ENCODE measurements at places on chromosomes 1 and 21. TPM values are rescaled to one million over a fixed set of nuclear protein-coding genes. Genes with fewer than 3 reads are reported as not detected.

MPC2 gene
- total RNA-seq, result 30.8 TPM

SFN gene
- 0.76 TPM for total RNA-seq

CLDN17 gene
- not detected for total RNA-seq

DCST1 gene
- total RNA-seq, result 0.14 TPM

THEM5 gene
- total RNA-seq, result not detected

CD2 gene
- 316 TPM for total RNA-seq

MCOLN3 gene
- total RNA-seq, result 0.80 TPM

PRDM16 gene
- total RNA-seq, result not detected

ORC1 gene
- 1.5 TPM for total RNA-seq

MCOLN2 gene
- 20.3 TPM for total RNA-seq

ATP1A2 gene
- not detected for total RNA-seq

ARHGAP29 gene
- not detected for total RNA-seq

FCAMR gene
- total RNA-seq, result not detected

BTG3 gene
- 20.6 TPM for total RNA-seq

PADI4 gene
- total RNA-seq, result not detected

ESRRG gene
- total RNA-seq, result not detected

DNA sequence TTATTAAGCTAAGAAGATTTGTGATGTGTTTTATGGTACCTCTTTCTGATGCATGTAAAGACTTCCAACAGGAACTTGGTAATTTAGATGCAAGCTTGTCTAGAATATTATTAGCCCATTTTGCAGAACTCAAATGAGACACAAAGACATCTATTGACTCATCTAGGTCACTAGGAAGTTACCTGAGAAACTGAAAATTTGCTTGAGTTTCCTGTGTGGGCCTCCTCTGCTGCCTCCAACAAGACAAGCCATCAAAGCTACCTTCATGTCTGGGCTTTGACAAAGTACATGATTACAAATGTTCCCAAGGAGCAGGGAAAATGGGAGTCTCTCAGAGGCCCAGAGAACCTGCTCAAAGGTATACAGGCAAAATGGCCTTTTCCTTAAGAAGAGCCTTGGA is 5.6 kb downstream of the RUNX1 start:
- DNase-seq, result no peak

- no peak for DNase-seq
Observed at GRCh38 chr1:207362962-207363860, 41.7 kb downstream of the CD55 start.

DNA sequence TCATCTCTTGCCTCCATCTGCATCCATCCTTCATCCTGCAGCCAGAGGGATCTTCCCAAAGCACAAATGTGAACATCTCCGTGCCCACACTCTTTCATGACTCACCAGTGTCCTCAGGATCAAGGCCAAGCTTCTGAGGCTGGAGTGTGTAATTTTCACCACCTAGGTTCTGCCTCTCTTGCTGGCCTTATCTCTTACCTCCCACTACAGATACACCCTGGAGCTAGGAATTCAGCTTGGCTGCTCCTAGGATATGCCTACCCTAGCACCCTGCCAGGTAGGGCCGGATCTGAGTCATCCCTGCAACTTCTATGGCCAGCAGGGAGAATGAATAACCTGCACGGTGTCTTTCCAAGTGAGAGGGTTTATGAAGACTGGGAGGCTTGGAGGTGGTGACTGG is 208.7 kb upstream of the CSF3R start:
- DNase-seq, result no peak

DNA sequence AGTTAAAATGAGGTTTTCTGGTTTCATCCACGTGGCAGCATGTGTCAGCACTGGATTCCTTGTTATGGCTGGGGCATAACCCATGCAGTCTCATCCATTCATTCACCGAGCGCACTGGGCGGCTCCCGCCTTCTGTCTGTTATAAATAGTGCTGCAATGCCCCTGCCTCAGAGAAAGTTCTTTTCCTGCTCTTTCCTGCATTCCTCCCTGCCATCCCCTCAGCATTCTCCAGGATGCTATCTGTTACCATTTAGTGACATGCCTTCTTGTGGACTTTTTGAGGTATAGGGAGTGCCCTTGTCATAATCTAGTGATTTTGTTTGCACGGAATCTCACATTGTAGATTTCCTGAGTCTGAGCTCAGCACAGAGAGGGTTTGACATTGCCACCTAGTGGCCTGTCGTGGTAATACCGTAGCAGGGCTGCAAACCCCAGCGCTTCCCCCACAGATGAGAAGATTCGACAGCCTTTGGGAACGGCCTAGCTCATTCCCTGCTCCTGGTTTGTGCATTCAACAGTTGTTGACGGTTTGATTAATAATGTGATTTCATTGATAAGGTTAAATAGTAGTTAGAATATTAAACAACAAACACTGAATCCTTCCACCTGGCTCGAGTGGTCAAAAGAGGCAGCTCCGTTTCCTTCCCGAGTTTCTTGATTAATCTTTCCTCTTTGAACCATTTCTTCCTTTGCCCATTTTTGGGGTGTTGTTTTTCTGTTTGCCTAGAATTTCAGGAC is 46.3 kb downstream of the UMODL1 start:
- DNase-seq, result peak; percentile 64

DNA sequence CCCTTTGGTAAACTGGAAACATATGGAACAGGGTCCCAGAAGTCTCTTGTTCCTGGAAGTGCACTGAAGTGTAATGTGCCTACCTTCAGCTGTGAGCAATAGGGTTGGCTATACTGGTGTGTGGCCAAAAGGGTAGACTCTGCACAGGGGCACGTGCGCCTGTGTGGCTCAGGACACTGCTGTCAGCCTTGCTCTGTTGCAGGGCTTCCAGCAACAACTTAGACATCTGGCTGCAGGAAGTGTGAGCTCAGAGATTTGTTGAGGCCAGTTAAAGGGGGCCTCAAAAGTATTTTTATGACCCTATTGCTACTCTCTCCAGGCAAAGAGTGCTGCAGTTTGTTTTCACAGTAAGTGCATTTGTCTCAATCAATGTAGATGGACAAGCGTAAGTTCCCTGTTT is 7.5 kb downstream of the CTPS1 start:
- no peak for DNase-seq

DNA sequence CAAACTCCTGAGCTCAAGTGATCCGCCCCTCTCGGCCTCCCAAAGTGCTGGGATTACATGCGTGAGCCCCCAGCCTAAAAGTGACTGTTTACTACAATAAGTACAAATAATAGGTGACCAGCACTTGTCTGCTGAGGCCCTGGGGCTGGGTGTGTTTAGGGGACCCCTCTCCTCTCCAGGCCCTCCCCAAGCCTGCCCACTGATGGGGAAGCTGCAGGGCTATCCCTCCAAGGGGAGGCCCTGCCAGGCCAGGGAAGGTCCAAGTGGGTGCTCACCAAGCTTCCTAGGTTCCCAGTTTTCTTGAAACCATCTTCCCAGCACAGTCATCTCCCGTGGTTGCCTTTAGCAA is 60.7 kb downstream of the H3-3A start:
- no peak for DNase-seq

- DNase-seq, result no peak
Observed at GRCh38 chr1:197924516-197925123, 7.4 kb downstream of the LHX9 start.

- no peak for DNase-seq
Observed at GRCh38 chr1:157844089-157844830, 2.7 kb upstream of the CD5L start.

- DNase-seq, result no peak
Observed at GRCh38 chr1:41887365-41887764, 31.4 kb downstream of the HIVEP3 start.

DNA sequence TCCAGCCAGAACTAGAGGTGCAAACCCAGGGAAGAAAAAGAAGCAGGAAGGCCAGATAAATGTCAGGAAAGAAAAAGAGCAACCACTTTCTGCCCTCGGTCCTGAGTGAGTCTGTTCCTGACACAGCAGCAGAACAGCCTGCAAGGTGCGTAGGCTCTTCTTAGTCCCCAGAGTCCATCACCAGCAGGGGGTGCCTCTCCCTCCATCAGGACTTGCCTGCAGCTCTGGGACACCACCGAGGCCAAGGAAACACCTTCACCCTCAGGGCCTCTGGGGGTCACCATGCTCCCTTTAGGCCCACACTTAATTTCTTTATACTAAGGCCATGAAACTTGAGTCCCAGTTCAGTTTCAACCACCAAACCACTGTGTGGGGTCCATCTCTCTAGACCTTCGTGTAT is 43.7 kb upstream of the NFASC start:
- DNase-seq, result no peak

DNA sequence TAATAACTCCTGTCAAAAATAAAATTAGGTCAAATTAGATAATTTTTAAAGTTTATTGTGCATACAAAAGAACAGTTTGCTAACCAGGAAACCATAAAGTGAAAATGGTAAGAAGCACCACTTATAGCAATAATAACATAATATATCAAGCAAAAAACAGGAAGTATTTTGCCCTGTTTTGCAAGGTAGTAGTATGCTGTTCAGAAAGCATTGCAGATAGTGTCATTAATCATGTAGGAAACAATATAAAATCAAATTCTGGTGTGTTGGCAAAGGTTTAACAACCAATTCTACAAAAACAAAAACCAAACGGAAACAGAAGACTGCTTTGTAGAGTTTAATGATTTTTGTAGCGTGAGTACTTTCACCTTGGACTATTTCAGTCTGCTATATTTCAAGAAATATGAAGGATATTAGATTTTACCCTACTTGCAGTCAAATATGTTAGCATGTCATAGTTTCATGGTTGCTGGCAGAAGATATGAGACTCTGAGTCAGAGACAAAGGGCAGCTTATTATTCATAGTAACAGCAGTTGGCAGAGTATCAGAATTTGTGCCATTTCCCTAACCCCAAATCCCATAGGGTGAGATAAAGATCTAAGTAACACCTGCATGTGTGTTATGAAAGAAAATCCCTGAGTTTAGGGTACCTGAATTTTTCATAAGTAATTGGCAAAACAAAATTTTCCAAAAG is 729.0 kb upstream of the BRINP3 start:
- no peak for DNase-seq

DNA sequence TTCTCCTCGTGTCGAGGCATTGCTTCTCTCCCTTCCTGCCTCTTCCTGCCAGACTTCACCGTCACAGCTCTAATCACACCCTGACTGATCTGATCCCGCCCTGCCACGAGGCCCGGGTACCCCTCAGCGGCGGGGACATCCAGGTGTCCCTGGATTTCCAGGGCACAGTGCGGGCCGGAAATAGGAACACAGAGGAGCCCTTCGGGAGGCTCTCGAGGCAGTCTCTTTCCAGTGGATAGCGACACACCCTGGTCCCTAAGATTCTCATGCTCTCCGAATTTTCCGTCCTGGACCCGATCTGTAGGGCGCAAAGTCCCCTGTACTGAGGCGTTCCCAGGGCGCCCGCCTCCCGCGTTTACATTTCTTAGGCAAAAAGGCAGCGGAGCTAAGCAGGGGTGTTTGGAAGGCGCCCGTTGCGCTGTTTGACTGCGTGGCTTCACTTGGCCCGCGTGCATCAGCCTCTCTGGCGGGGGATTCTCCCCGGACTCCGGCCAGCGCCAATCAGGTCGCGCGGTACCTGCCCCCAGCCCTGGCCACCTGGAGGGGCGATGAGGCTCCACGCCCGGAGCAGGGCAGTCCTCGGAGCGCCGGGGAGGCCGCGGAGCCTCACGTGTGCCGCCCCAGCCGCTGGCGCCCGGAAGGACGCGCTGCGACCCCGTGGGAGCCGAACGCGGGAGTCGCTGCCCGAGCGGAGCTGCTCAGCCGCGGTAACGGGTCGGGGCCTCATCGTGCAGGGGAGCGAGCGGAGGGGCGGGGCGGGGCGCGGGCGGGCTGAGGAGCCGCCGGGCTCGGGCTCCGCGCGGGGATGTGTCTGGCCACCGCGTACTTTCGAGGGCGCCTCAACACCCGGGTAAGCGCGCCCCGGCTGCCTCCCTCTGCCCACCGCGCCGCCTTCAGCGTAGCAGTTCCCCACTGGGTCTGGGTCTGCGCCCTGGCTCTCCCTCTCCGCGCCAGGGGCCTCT is at the start of gene FAM163A:
TSS of gene FAM163A (plus strand) at position 575 of the 962 bp plus-strand sequence. CDS start 69,807 bp downstream, outside the sequence.
- peak; percentile 1 for DNase-seq

GRCh38 chr1:64750875-64751274 is 6.0 kb downstream of the RAVER2 start:
- no peak for DNase-seq

DNA sequence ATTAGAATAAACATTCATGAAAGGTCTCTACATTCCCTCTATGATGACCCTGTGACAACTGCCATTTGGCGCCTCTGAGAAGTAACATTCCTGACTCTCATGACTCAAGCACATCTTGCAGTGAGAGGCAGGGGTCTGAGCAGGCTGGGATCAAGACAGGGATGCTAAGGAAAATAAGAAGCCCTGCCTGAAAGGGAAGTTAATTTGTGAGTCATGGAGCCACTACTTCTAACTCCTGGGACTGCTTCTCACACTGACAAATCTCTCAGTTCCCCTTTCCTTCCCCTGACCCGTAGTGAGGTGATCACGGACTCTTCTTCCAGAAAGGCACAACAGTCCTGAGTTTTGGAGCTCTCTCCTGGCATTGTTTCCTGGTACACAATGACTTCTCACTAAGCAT is 231.9 kb downstream of the TNR start:
- no peak for DNase-seq

GRCh38 chr1:18965206-18966173 is 9.0 kb upstream of the IFFO2 start:
- no peak for DNase-seq

DNA sequence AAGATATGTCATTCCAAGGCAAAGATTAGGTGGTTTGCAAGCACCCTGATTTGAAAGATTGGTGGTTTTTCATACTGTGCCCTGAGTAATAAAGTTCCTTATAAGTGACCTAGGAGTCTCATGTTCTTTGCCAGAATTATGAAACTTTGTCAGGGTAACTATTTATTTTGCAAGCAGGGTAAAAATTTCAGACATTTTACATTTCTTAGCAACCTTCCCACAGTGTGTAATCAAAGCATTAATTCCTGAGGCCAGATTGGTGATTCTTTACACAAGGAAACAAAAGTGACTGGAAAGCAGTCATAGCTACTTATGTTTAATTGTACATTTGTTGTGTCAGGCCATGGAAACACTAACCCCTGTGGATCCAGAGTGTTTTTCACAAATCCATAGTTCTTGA is 998.0 kb upstream of the B3GALT2 start:
- DNase-seq, result no peak

DNA sequence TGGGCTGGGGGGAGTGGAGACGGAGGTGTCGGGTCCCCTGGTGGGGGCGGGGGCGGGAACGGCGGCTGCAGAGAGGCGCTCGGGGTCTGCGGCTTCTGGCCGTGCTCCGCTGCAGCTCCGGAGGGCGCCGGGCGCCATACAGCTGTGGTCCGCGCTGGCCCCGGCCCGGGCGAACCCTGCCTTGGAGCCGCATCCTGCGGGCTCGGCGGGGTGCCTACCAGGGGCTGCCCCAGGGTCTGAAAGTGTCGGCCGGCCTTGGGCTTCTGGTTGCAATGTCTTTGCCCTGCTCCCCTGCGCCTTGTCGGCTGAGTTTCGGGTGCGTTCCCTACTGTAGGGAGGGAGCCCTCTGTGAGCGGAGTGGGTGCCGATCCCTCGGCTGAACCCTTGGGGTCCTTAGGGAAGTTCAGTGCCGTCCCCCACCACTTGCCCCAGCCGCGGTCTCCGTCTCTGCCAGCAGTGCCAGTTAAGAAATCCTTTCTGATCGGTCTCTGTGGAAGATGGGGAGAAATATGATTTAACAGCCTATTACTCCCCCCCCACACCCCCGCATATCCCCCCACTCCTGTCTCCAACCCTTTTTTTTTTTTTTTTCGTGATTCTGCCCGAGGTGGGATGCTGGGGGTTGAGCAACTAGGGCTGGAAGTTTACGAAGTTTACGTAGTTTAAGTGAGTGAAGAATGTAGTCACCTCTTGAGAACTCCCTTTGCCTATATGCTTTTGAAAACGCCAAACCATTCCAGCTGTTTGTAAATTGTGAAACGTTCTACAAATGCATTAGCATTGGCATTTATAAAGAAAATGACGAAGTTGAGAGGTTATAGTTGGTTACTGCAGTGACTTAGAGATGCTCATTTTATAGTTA is 588 bp downstream of the NEXN start:
- DNase-seq, result no peak
